Neural progenitor cell (in vitro differentiated cells): ENCODE measurements at places on chromosomes 6 and 20. TPM values are rescaled to one million over a fixed set of nuclear protein-coding genes. Genes with fewer than 3 reads are reported as not detected.

DNA sequence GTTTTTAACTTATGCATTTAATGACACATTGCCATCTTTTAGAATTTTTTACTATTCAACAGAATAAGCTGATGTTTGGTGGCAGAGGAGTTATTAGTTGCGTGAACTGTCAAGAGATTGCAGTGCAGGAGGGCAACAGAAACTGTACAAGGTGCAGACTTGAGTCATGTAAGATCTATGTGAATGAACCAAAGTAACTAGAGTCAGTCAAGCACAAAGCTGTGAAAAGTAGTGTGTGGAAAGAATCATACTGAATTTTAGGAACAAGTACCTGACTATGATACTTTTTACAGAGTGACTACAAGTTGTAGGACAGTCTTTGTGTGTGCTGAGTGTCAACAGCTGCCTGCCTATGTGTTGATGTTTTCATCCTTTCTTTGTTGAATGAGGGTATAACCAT is 2.7 kb upstream of the C6orf163 start:
- H3K27me3 ChIP-seq: no peaks in the 10 kb centered on the region
- no peaks in the 10 kb centered on the region for H3K36me3 ChIP-seq
- DNase-seq: no peak
- H3K4me1 ChIP-seq: no peaks in the 10 kb centered on the region
- H3K27ac ChIP-seq: no peak overlapping the region

- H3K4me3 ChIP-seq: no peak overlapping the region
- H3K36me3 ChIP-seq: no peaks in the 10 kb centered on the region
- H3K27ac ChIP-seq: no peak overlapping the region
- H3K27me3 ChIP-seq: no peaks in the 10 kb centered on the region
- no peak for DNase-seq
Measured at GRCh38 chr6:134733801-134734200, 216.1 kb downstream of the ALDH8A1 start.

DNA sequence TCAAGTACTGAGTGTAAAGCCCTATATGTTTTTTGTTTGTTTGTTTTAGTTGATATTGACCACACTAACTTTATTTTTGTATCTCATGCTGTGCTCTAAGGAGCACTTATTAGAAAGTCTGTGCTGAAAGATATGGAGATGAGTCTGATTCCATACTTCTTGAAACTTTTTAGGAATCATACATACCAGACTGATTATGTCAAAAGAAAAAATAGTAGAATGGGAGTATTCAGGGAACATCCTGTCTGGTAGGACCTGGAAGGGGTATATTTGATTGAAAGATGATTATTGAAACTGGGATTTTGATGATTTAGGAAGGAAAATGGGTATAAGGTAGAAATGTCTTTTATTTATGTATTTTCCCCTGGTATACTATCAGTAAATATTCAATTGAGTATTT is 111.4 kb downstream of the QKI start:
- no peak overlapping the region for H3K4me3 ChIP-seq
- no peak overlapping the region for H3K27ac ChIP-seq
- no peaks in the 10 kb centered on the region for H3K27me3 ChIP-seq
- DNase-seq: no peak
- H3K4me1 ChIP-seq: peaks cover 29% of the 10 kb centered on the region

- peaks cover 12% of the 10 kb centered on the region for H3K4me1 ChIP-seq
- no peak overlapping the region for H3K4me3 ChIP-seq
- no peak for DNase-seq
- no peak overlapping the region for H3K27ac ChIP-seq
- no peaks in the 10 kb centered on the region for H3K27me3 ChIP-seq
Measured at GRCh38 chr6:34559651-34560365, 3.7 kb upstream of the SPDEF start.

DNA sequence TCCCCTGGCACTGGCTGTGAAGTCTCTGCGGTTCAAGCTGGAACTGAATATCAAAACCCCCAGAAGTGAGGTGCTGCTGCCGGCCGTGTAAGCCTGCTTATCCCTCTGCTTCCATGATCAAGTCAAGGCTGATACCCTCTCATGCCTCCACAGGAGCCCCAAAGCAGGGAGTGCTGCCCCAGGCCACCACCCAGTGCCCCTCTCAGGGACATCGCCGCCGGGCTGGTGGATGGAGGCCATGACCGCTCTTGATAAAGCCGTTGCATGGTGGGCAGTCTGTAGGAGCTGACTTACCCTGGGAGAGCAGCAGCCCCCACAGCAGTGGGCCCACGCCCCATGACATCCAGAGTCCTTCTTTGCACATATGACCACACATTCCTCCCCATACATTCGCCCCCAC is 162.0 kb upstream of the CST7 start:
- H3K27ac ChIP-seq: no peak overlapping the region
- no peak overlapping the region for H3K4me3 ChIP-seq
- no peaks in the 10 kb centered on the region for H3K36me3 ChIP-seq
- no peak for DNase-seq
- no peaks in the 10 kb centered on the region for H3K4me1 ChIP-seq
- no peaks in the 10 kb centered on the region for H3K27me3 ChIP-seq

GRCh38 chr6:54574671-54575070 is 266.4 kb downstream of the TINAG start:
- H3K36me3 ChIP-seq: peaks cover under 1% of the 10 kb centered on the region
- H3K27me3 ChIP-seq: no peaks in the 10 kb centered on the region
- peaks cover 34% of the 10 kb centered on the region for H3K4me1 ChIP-seq
- DNase-seq: no peak

DNA sequence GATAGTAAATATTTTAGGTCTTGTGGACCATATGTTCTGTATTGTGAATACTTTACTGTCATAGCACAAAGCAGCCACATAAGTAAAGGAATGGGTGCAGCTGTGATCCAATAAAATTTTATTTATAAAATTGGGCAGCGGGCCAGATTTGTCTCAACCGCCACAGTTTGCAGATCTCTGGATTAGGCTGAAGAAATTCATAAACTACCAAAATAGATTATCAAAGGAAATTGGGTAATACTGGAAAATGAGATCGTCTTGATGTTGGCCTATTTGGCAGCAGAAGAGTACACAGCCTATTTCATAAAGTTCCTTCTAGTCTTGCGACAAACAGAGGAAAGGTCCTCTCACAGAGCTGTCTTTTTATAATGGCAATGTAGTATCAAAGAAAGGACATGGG is 69.8 kb downstream of the DZANK1 start:
- H3K27ac ChIP-seq: no peak overlapping the region
- H3K4me1 ChIP-seq: peaks cover 16% of the 10 kb centered on the region
- H3K36me3 ChIP-seq: no peaks in the 10 kb centered on the region
- no peaks in the 10 kb centered on the region for H3K27me3 ChIP-seq

BMP7 gene
- 11.2 and 31.1 TPM in 2 replicates for total RNA-seq
